ENCODE measurements at places on chromosomes 16 and 17. TPM values are rescaled to one million over a fixed set of nuclear protein-coding genes. Genes with fewer than 3 reads are reported as not detected.

The OR4D1 gene
- 0.06 TPM for total RNA-seq

GRCh38 chr16:3235856-3236669 is 1.1 kb upstream of the ZNF200 start:
- H3K27me3 ChIP-seq: no peaks in the 10 kb centered on the region
- DNase-seq: no peak
- no peaks in the 10 kb centered on the region for H3K4me1 ChIP-seq
- H3K4me3 ChIP-seq: no peak overlapping the region

GRCh38 chr16:52912565-52913173 is 140.0 kb downstream of the CHD9NB start:
- peak; percentile 75 for DNase-seq
- H3K27ac ChIP-seq: no peak overlapping the region
- no peaks in the 10 kb centered on the region for H3K27me3 ChIP-seq
- no peaks in the 10 kb centered on the region for H3K36me3 ChIP-seq
- no peak overlapping the region for H3K4me3 ChIP-seq
- H3K4me1 ChIP-seq: no peaks in the 10 kb centered on the region

GRCh38 chr16:48558371-48558841 is 51.6 kb downstream of the N4BP1 start:
- H3K4me1 ChIP-seq: peaks cover 5% of the 10 kb centered on the region
- peaks cover 3% of the 10 kb centered on the region for H3K36me3 ChIP-seq
- peak overlapping the region; percentile 13 for H3K4me3 ChIP-seq
- no peaks in the 10 kb centered on the region for H3K27me3 ChIP-seq

GRCh38 chr16:57801098-57801808 is 1.0 kb downstream of the KIFC3 start:
- peaks cover 36% of the 10 kb centered on the region for H3K4me1 ChIP-seq
- H3K4me3 ChIP-seq: peak overlapping the region; percentile 43
- no peaks in the 10 kb centered on the region for H3K27me3 ChIP-seq
- H3K36me3 ChIP-seq: peaks cover 6% of the 10 kb centered on the region
- peak overlapping the region; percentile 97 for H3K27ac ChIP-seq
- peak; percentile 44 for DNase-seq

DNA sequence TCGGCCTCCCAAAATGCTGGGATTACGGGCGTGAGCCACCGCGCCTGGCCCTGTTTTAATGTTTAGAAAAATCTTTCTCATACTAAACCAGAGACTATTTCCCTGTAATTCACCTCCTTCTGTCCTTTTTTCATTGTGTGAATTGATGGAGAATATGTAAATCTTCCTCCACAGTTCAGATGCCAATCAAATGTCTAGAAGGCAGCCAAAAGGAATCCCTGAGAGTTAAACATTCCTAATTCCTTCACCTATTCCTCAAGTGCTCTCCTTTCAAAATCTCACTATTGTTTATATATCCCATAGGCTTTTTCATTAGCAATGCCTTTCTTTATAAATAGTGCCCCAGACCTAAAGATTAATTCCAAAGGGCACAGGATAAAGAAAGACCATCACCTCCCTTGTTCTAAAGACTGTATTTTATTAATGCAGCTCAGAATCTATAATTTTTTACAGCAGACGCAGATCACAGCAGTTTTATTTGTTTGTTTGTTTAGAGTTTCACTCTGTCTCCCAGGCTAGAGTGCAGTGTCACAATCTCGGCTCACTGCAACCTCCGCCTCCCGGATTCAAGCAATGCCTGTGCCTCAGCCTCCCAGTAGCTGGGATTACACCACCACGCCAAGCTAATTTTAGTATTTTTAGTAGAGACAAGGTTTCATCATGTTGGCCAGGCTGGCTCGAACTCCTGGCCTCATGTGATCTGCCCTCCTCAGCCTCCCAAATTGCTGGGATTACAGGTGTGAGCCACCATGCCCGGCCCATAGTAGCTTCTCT is 30.5 kb downstream of the COPZ2 start:
- H3K36me3 ChIP-seq: no peaks in the 10 kb centered on the region
- H3K27me3 ChIP-seq: no peaks in the 10 kb centered on the region
- H3K27ac ChIP-seq: no peak overlapping the region

- no peak overlapping the region for H3K4me3 ChIP-seq
- no peak for DNase-seq
- no peak overlapping the region for H3K27ac ChIP-seq
- no peaks in the 10 kb centered on the region for H3K36me3 ChIP-seq
- H3K4me1 ChIP-seq: no peaks in the 10 kb centered on the region
- no peaks in the 10 kb centered on the region for H3K27me3 ChIP-seq
Observed at GRCh38 chr17:27069842-27070508, 223.9 kb upstream of the WSB1 start.

DNA sequence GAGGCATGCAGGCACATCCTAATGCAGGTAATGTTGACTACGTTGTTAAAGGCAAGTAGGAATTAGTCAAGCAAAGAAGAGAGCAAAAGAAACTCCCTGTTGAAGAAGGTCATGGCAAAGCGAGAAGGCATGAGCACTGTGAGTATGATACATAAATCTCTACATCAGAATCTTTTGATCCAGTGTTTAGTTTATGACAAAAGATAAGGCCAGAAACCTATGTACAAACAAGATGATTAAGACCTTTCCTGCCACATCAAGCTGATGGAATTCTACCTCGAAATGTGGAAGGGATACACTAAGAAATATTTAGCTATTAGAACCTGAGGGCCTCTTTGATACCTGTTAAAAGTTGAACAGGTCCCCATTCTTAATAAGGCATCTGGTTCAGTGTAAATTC is 20.2 kb downstream of the SYCE1L start:
- H3K27me3 ChIP-seq: no peaks in the 10 kb centered on the region
- no peak overlapping the region for H3K4me3 ChIP-seq
- no peak for DNase-seq
- H3K27ac ChIP-seq: no peak overlapping the region
- no peaks in the 10 kb centered on the region for H3K4me1 ChIP-seq

DNA sequence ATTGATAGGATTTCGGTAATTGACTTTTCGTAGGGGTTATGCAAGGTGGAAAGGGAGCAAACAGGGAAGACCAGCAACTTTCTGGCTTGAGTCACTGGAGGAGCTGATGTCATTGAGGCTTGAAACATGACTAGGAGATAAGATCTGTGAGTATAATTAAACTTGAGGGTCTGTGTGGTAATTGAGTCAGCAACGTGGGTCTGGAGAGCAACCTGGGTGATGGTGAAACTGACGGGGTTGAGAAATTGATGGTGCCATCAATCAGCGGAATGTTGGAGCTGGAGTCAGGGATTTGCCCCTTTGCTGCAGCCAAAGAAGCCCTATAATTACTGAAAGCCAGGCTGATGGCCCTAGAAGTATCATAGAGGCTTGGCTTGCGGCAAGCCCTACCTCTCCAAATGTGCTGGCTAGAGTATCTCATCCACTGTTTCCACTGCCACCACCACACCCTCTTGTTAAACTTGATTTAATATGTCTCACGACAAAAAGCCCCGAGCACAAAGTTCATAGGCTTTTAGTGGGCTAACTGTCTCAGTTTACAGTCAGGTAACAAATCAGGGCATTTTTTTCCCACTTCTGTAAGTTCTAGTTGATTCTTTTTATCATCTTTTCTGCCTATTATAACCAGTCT is 186.9 kb upstream of the ELAC2 start:
- no peak overlapping the region for H3K27ac ChIP-seq
- no peaks in the 10 kb centered on the region for H3K4me1 ChIP-seq
- H3K36me3 ChIP-seq: no peaks in the 10 kb centered on the region
- no peaks in the 10 kb centered on the region for H3K27me3 ChIP-seq

- no peak overlapping the region for H3K27ac ChIP-seq
- DNase-seq: no peak
- H3K27me3 ChIP-seq: no peaks in the 10 kb centered on the region
- H3K36me3 ChIP-seq: peaks cover 16% of the 10 kb centered on the region
Observed at GRCh38 chr17:82480318-82480717, 21.8 kb downstream of the NARF start.

DNA sequence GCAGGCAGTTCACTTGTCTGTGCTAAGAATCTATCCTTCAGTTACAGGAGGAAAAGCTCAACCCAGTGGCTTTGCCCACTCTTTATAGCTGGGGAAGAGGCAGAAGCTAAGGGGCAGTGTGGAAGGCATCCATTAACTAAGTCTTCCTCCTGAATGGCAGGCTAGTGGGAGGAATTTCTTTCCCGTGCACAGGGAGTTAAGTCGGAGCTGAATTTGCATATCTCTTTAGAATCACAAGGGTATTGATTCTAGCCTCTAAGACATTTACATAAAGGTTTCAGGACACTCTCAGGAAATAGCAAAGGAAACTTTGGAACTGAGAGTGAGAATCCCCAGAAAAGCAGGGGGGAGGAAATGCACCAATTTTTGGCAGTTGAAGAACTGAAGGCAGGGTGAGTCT is 245.6 kb downstream of the CA10 start:
- H3K27ac ChIP-seq: no peak overlapping the region
- H3K27me3 ChIP-seq: no peaks in the 10 kb centered on the region
- no peaks in the 10 kb centered on the region for H3K4me1 ChIP-seq
- no peaks in the 10 kb centered on the region for H3K36me3 ChIP-seq
- no peak for DNase-seq

- H3K27ac ChIP-seq: no peak overlapping the region
- H3K27me3 ChIP-seq: no peaks in the 10 kb centered on the region
- H3K4me3 ChIP-seq: no peak overlapping the region
- no peaks in the 10 kb centered on the region for H3K36me3 ChIP-seq
Observed at GRCh38 chr17:40301315-40301714, 7.7 kb upstream of the RARA start.

Measured in kidney (tissue), 22 donors.